NCI-H2029 treated with DMSO at 0.1 percent for 48 hours (cell line): ENCODE measurements at places on chromosomes 13 and 19.

- no peak for DNase-seq
These were observed 426.2 kb upstream of the DACH1 start for GRCh38 chr13:72293206-72293605.

GRCh38 chr13:98722958-98723357, 29.5 kb downstream of the SLC15A1 start:
- DNase-seq = no peak

GRCh38 chr19:372306-372890, 27.8 kb upstream of the MIER2 start:
- DNase-seq = no peak

DNA sequence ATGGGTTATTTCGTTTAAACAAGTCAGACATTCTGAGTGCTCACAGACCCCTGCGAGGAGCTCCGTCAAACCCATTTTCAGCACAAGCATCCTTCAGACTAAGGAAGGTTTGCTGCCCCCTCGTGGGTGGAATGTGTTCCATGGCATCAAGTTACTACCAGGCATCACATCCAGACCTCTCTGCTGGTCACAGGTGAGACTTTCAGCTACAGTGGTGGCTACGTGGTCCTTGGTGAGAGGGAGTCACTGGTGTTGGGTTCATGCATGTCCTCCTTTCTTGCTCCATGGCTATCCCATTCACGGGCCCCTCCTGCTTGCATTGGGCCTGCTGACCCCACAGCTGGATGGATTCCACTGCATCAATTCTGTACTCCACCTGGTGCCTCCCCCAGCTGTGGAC, 9.1 kb upstream of the LILRB5 start:
- peak; percentile 50 for DNase-seq

DNA sequence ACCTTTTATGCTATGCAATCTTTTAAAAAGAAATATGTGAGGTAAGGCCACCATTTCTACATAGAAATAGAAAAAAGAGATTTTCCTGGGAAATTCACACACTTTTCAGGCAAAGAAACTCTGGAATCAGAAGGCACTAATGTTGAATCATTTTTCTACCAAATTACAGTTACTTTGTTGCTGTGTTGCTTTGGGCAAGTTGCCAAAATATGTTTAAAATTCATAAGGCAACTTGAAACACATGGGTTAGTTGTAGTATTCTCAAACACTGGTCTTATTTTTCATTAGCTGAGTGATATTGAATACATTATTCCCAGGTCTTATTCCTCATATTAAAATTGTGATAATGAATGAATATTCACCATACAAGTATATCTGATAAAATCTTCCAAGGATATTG, 195.0 kb upstream of the SLITRK1 start:
- DNase-seq = no peak

DNA sequence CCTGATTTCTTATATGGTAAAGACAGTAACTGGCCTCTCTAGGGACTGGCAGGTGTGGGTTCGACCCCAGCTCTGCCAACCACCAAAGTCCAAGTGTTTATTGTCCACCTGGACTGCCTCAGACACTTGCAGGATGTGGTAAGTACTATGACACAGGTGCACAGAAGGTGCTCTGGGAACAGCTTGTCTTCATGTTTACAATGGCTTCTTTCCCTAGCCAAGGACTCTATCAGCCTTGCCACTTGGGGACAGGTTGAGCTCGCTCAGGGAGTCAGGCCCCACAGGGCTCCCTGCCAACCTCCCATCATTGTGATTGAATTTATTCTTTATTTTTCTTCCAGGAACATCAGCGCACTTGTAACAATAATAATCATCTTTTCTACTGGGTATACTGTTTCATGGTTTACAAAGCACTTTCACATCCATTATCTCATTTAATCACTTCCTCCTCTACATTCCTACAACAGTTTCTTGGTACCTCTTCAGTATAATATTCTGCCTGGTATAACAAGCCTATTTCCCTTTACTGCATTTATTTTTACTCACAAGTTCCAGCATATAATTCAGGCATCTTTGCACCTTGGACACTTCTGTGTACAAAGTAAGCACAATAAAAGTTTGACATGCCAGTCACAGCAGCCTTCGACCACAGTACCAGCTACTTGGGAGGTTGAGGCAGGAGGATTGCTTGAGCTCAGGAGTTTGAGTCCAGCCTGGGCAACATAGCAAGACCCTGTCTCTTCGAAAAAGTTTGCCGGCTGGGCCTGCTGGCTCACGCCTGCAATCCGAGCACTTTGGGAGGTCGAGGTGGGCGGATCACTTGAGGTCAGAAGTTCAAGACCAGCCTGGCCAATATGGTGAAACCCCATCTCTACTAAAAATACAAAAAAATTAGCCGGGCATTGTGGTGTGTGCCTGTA, 24.2 kb upstream of the GATAD2A start:
- peak; percentile 82 for DNase-seq

DNA sequence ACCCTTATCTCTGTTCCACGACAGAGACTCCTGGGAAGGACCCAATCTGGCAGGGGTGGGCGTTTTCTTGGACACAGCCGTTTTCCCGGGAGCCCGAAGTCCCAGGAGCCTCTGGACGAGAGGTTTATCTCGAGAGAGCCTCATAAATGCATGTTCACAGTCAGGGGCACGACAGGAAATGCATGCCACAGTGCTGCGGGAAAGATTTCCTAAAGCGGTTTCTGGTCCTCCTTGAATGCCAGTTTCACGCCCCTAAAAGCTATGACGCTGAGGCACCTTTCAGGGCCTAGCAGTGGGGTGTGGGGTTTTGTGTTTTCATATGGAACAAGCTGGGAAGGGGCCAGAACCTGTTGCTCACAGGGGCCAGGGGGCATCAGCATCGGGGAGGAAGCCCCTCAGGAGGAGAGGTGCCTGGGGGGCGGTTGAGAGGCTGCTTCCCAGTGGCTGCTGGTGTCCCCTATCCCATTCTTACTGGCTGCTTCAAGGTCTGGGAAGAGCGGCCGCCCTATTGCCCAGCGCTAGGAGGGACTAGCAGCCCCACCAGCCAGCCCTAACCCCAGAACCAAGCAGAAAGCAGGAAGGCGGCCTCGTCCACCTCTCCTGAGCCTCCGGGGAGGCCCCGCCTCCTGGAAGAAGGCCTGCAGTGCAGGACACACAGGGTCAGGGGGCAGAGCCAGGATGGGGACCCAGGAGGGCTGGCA, 157.0 kb downstream of the KDM4B start:
- no peak for DNase-seq

GRCh38 chr19:14674764-14675163, at the start of gene ADGRE3:
Gene ADGRE3, minus strand, starts transcription at chr19:14674844. Its CDS starts 74 bp downstream, at chr19:14674770.
- DNase-seq = no peak

GRCh38 chr13:66805657-66806056, 424.5 kb downstream of the PCDH9 start:
- DNase-seq = peak; percentile 21

DNA sequence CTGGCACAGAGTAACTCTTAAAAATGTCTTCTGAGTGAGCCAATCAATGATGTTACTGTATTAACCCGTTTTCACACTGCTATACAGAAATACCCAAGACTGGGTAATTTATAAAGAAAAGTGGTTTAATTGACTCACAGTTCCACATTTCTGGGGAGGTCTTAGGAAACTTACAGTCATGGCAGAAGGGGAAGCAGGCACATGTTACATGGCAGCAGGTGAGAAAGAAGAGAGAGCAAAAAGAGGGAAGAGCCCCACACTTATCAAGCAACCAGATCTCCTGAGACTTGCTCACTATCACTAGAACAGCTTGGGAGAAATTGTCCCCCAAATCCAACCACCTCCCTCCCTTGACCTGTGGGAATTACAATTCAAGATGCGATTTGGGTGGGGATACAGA, 97.6 kb upstream of the MIR17HG start:
- no peak for DNase-seq

DNA sequence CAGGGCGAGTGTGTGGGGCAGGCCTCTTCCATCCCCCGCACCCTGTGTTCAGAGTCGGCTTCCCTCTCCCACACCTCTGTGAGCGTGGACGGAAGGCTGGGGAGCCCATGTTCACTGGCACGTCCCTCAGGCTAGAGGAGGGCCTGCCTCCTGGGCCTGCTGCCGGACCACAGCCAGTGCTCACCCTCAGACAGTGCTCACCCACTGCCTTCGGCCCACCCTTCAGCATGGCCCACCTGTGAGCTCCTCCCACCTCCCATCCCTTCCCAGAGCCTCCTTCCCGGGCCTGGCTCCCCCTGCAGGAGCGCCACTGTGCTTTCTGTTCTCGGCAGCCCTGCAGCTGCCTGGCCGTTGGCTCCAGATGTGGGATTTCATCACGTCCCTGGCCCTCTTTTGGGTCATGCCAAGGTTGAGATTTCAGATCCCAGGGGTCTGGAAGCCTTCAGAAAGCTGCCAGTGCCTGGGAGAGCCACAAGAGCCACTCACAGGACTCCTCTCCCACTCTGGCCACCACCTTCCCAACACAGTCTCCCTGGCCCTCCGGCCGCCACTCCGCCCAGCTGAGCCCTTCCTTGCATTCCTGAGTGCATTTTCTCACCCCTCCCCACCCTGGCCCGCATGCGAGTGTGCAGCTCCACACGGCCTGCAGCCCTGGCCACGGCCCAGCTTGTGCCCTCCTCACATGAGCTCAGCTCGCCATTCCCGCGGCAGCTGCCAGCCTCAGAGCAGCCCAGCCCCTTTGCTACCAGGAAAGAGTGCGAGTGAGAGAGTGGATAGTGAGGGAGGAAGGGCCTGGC, 25.3 kb downstream of the CAPN12 start:
- peak; percentile 58 for DNase-seq

DNA sequence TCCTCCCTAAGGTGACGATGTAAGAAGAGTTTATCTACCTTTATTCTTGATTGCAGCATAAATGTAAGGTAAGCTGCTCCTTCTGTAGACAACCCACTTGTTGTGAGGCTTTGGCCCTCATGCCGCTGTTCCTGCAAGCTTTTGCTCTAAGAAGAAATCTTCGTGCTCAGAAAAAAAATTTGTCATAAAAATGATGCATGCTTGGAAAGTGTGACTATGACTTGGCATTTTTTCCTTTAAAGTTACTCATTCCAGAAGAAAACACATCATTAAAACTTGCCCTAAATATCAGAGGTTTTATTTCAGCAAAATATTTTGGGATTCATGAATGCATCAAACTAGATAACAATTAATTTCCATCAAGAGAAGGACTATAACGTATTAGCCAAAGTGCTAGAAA, 39.8 kb downstream of the KCTD12 start:
- no peak for DNase-seq

DNA sequence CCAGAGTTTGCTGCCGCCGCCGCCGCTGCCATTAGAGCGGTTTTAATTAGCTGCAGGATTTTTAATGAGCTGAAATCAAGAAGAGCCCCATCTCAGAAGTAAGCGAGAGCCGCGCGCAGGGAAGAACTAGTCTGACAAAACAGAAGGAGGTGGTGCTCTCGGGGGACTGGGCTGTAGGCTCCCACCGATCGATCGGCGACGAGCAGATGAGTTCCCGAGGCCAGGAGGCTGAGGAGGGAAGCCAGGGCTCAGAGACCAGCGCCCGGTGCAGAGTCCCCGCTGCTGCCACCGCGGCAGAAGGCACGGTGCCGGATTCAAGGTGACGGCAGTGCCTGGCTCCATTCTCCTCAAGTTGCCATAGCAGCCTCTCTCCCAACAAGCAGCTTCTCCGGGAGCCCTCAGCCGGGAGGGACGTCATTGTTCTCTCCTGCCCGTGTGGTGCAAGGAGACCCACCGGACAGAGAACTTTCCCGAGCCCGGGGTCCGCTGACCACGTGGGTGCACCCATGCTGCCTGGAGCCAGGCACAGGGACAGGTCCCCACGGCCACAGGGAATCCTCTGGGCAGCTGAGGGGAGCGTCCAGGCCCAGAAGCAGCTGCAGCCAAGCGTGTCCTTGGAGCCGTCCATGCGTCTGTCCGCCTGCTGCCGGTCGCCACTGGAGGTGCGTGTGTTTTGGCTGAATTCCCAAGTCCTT, 62.9 kb downstream of the CHST8 start:
- peak; percentile 58 for DNase-seq

DNA sequence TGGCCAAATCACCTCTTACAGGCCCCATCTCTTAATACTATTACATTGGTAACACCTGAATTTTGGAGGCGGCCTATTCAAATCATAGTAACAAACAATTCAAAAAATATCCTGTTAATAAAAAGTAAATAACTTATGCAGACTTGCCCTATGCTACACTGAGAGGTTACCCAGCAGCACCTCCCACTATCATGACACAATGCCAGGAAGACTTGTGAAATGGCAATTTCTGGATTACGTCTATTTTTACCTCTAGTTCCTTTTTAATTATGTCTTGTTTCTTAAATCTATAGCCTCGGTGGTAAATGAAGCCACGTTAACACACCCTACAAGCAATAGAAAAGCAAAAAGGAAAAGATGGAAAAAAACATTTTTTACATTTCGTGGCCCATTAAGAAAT, 6.2 kb upstream of the DZIP1 start:
- DNase-seq = no peak

- DNase-seq = no peak
These were observed 53.3 kb downstream of the SOX21 start for GRCh38 chr13:94658926-94659597.

- no peak for DNase-seq
These were observed 383.4 kb downstream of the LMO7 start for GRCh38 chr13:76019421-76020044.

- no peak for DNase-seq
These were observed 3.4 kb downstream of the C19orf12 start for GRCh38 chr19:29711584-29712132.

GRCh38 chr13:54433493-54434206, 1405.0 kb downstream of the OLFM4 start:
- DNase-seq = peak; percentile 0

GRCh38 chr13:39016087-39016486, 21.8 kb downstream of the PROSER1 start:
- no peak for DNase-seq

DNA sequence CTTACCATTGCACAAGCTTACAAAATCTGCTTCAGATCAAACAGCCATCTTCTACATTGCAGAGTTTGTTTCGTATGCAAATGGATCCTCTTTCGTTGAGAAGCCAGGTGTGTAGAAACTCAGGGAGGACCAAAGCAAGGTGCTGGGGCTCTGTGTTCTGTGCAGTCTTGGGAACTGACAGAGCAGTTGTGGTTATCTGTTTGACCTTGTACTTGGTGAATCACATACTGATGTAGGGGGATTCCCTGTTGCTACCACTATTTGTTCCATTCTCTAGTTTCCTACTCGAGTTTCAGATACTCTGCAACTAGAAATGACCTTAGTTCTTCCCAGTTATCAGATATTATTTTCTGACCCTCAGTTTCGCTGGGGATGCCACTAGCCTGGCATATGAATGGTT, 95.2 kb upstream of the CLDN10 start:
- no peak for DNase-seq

- no peak for DNase-seq
These were observed 385.8 kb downstream of the KCNRG start for GRCh38 chr13:50401049-50401505.

DNA sequence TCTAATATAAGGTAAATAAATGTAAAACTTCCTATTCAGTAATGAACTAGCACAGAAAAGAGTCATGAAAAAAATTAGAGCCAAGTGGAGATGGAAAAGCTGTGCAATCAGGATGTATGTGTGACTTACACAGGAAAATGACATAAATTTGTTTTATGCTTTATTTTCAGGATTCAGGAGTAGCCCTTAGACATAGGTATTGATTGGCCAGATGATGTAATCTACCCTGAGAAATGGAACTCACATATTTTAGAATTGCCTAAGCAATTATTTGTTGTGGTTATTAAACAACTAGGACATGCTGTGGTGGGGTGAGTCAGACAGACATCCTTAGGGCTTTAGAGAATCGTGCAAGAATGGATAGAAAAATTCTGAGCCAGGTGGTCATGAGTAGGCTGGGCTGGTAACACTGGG, 110.6 kb downstream of the PCDH9 start:
- DNase-seq = no peak
